BE2C (cell line): ENCODE measurements at places on chromosomes 7 and 10.

GRCh38 chr10:4372601-4373000 lies 453.4 kb upstream of the AKR1E2 start:
- peak; percentile 7 for DNase-seq

DNA sequence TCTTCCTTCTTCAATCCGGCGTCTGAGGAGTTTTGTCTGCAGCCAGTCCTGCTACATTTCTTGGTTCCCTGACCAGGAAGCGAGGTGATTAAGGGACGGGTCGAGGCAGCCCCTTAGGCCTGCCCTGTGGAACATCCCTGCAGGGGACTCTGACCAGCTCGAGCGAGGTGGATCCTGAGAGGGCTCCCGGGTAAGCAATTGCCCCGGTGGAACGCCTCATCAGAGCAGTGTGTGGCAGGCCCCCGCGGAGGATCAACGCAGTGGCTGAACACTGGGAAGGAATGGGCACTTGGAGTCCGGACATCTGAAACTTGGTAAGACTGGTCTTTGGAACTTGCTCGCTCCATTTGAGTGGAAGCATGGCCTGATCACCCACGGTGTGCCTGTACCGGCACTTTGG lies 121.0 kb downstream of the CUL2 start:
- no peak for DNase-seq

DNA sequence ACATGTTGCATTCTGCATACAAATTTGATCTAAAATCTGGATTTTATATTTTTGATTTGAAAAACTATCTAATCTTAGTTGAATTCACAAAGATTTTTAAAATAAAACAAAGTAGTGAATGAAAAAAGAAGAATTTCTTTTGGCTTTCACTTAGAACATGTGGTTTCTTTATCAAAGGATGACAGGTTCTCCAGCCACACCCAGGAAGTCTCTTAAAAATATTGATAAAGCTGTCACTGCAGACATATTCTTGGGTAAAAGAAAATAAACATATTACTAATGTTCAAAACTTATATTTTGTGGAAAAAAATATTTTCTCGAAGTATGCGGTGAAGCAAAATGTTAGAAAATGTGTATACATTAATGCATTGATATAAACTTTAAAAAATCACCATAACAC lies 44.3 kb downstream of the ARL4A start:
- no peak for DNase-seq

DNA sequence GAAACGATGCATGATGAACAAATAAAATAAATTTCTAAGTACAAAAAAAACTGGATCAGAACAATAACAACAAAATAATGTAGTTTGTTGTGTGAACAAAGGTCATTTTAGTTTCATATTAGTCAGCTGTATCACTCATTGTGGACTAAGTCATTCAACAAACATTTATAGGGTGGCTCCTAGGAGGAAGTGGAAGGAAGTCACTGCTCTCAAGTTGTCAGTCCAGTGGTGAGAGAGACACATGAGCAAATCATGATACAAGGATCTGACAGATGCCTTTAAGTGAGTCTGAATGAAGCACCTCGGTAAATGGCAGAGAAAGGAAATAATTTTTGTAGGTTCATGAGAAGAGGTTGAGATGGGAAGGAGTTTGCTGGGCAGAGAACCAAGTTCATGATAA lies 56.8 kb downstream of the EPDR1 start:
- DNase-seq, result no peak

DNA sequence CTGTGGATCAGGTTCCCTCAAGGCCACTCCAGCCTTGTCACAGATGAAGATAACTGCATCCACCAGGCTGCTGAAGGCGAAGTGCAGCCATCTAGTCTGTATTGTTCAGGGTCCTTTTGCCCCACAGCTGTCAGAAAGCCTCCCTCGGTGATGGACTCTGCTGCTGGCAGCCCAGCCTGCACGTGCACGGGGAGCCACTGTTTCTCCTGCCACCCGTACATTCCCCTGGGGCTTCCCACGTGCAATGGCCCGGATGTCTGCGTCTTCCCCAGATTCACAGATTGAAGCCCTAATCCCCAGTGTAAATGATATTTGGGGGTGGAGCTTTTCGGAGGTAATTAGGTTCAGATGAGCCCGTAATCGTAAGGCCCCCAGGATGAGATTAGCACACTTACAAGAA lies 46.6 kb upstream of the VIPR2 start:
- peak; percentile 67 for DNase-seq
